Stimulated activated CD4-positive, alpha-beta T cell treated with anti-CD3 and anti-CD28 coated beads, Interleukin-1b, Interleukin-23, amount 100 ng/mL, for 24 hours (primary cell): ENCODE measurements at places on chromosomes 5 and 9.

- no peak for DNase-seq
These were observed 69.5 kb upstream of the XPA start for GRCh38 chr9:97766610-97767009.

DNA sequence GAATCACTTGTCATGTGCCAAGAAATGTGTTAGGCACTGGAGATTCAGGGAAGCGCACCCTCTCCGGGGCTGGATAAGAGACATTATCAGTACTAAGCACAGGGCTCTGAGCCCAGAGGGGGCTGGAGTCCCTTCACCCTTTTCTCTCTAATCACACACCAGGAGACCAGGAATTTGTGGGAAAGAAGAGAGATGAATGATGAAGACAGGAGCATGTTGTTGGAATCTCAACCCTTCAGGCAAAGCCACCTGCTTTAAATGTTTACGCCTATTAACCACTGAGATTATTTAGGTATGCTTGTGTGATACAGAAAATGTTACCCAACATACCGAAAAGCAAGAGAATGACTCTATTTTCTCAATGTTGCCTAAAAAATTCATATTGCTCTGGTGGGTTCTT is 119.8 kb downstream of the ENTREP1 start:
- DNase-seq: no peak

DNA sequence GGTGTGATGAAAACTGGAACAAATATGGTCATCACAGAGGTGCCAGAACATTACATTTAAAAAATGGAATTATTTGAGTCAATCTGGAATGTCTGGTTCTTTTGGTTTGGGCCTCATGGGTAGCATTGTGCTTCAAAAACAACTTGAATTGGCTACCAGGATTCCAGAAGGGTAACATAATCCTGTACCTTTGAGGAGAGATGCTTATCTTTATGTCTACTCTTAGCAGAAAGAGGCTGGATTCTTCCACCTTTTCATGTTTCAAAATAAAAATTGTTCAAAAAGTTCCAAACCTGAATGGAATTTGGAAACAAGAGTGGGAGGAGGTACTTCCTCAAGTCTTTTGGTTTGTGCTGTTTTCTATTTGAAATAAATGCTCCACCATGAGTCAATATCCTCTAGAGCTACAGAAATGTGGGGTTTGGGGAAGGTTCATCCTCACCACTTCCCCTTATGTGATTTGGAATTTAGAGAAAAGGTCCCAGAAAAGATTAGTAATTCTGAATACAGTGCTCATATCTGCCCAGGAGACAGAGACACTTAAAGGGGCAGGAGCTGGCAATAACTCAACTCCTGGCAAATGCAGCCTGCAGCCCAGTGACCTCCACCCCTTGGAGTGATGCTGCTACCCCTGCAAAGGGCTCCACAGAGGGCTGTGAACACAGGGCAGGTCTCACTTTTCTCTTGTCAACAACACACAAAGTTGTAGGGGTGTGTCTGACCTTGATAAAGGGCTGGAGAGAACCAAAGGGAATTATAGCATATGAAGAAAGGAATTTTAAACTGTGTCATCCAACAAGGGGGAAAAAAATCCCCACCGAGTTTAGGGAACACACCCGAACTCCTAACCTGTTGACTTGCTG is 272.8 kb downstream of the CWC27 start:
- DNase-seq: no peak

GRCh38 chr5:75322066-75322465 is 15.0 kb upstream of the HMGCR start:
- DNase-seq: no peak

DNA sequence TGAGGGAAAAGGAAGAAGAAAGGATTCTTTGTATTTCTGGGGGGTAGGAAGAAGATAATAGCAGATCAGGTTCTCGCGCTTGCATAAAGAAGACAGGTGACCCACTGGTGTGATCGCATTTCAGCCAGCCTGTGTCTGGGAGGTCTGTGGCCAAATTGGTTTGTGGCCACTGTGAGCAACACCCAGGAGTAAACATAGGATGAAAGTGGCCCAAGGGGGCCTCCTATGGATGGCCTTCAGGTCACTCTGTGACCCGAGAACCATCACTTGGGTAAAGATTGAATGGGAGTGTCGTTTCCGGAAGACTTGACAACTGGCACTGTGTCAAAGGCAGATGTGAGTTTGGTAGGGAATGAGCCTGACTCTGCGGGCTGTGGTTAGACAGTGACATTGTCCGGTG is 34.2 kb downstream of the RAI14 start:
- DNase-seq: no peak

DNA sequence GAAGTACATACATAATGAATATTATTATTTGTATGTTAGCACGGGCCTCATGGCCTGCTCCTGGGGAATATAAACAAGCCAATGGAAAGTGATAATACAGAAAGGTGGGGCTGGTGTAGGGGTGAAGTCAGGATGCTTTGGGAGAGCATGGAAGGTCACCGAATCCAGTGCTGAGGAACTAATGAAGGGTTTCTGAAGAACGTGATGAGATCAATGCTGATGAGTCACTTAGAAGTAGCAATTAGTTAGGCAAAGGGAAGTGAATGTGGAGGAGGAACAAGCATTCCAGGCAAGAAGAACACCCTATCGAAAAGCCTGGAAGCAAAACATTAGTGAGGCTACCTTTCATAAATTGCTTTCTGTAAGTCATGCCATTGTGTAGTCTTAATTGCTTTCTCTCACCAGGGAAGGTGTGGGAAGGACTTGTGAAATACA is 2.1 kb downstream of the ANXA1 start:
- no peak for DNase-seq

DNA sequence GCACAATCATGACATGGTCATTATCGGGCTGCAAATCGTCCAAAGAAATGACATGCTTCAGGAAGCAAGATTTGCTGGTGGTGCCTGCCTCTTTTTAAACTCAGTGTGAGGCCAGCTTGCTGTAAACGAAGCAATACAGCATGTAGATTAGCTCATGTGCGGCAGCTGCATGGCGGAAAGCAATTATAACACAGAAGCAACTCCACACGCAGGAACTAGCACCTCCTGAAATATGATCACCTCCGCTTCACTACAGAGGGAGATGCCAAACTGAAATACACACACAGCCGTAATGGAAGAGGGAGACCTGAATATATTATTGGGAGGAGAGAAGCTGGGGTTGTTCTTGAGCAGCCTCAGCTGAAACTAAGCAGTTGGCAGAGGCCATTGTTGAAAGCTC is 312.5 kb downstream of the PSAT1 start:
- DNase-seq: no peak

DNA sequence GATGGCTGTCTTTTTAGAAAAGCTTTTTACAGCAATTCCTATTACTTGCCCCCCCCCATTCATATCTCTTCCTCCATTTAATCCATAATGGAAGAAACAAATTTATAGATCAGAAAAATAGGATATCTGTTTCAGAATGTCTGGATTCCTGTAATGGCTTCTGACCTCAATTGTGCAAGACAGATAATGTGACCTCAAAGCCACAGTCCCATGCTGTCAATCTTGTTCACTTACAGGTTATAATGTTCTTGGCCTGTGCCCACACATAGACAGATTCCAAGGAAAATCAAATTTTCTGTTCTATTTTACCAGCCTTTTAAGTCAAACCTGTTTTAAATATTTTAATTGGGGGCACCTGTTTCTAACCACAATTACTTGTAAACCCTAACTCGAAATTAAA is 143.4 kb downstream of the ENTREP1 start:
- DNase-seq: no peak

DNA sequence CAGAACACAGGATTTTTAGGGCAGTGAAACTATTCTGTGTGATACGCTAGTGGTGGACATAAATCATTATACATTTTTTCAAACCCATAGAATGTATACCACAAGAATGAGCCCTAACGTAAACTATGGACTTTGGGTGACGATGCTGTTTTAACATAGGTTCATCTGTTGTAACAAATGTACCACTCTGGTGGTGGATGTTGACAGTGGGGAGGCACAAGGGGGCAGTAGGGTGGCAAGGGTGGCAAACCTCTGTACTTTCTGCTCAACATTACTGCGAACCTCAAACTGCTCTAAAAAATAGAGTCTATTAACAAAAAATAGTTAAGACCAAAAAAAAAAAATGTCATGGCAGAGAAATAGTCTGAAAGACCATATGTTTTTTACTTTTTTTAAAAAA is 9.1 kb upstream of the MVB12B start:
- DNase-seq: no peak

DNA sequence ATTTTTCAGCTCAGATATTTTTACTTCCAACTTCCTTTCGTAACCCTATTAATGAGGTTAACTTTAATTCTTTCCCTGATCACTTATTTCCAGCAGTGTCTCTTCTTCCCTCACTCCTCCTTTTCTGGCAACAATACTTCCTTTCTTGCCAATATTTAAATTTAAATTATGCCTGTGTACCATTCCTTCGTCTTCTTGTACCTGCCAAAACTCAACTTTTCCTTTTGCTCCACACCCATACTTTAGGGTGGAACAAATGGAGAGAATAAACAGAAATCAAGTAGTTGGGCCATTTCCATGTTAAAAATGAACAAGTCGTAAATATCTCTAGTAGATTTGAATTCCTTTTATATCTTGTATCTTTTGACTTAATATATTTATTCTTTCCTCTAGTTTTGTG is 66.0 kb downstream of the FER start:
- DNase-seq: no peak

DNA sequence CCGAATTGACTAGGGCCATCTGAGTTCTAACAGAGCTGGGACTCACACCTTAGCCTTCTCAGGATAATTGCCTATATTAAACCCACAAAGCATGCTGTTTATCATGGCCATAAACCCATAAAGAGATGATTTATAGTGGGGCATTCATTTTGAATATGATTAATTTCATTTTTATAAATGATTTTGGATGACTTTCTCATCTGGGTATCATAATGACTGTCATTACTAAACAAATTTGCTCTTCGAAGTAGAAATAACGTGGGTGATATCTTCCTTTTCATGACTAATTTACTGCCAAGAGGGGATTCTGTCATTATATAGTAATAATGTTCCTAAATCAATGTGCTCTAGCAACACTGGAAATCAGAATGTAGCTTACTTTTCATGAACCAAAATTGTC is 498.2 kb downstream of the CDH12 start:
- no peak for DNase-seq

DNA sequence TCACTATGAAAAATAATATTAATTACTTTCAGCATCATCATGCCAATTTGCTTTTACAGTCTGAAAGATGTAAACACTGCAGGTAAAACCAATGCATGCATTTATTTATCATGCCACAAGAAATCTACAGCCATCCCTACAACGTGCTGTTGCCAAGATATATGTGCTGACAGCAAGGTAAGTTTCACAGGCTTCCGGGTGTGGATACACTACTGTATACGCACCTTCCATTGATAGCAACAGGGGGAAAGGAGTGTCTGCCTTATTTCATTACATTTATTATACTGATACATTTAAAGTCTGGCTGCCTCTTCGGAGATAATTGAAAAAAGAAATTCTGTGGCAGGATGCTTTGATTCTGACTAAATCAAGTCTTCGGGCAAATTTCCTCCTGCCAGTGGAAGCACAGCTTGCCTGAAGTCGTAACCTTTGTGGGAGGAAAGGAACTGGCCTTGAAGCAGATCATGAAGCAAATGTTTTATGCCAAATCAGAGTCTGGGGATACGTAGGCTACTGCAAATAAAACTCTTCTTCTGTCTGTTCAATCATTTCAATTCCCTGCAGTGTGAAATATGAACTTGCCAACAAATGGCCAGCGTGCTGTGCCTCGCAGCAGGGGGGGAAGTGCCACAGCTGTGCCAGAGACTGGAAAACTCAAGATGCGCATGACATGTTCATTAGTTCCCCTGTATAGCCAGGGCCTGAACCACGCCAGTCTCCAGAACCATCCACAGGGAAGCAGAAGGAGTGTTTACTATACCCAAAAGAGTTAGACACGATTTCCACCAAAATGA is 268.1 kb downstream of the EFNA5 start:
- no peak for DNase-seq

GRCh38 chr5:34531751-34532360 is 124.3 kb upstream of the RAI14 start:
- no peak for DNase-seq

DNA sequence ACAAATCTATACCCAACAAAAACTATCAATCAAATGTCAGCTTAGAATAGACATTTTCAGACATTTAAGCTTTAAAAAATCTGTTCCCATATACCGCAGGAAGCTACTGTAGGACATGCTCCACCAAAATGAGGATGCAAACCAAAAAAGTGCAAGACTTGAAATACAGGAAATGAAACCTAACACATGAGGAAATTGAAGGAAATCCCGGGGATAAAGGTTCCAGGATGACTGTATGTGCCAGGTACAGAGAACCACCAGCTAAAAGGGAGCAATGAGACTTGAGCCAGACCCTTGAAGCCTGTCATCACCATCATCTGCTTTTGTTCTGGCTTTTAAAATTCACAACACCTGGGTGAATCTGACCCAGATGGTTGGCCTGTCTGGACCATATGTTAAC is 21.4 kb downstream of the DIAPH1 start:
- no peak for DNase-seq

DNA sequence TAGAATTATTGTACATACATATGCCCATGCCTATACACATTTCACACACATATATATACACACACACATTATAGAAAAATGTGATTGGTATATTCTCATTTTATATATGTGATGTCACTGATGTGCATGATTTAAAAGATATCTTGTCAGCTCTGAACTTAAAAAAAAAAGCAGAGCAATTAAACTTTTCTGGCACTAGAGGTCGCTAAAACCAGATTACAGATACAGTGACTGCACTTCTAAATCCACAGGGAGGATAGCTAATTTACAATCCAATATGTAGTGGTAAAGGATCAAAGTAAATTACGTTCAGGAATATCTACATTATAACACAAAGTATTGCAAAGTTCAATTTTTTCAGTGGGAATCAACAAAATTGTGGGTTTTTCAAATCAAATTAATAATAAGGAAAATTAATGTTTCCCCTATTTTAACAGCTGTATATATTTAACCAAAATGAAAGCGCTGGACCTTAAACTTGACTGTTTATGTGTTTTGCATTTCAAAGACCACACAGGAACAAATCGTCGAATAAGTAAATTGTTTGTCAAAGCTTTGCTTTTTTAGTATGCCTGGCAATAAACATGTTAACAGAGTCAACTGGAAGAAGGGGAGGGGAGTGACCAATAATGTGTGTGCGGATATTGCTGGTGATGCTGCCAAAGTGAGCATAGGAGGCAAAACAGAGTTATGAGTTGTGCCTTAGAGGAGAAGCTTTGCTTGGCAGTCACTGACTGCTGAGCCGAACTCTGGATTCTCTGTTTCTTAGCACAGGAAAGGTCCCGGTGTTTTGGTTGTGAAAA is 1201.4 kb upstream of the C9orf72 start:
- no peak for DNase-seq

DNA sequence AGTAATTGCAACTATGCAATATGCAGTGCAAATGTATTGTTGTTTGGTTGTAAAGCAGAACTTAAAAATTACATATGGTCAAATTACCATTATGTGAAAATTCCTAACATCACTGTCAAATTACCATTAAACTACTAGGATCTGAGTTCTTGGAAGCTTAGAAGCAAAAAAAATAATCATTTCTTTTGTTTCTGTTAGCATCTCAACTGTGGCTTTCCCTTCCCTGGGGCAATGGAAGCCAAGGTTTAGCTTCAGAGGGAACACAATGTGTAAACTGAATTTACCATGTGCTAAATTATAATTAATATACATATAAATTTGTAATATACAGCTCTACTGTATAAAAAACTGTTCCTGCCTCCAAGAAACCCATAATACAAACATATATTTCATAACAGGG is 159.4 kb downstream of the GNAQ start:
- no peak for DNase-seq
